Stimulated activated CD4-positive, alpha-beta T cell treated with anti-CD3 and anti-CD28 coated beads, Interleukin-2, amount 100 ng/mL, for 48 hours (primary cell): ENCODE measurements at places on chromosomes 5 and 9.

- DNase-seq: no peak
These were observed 195.9 kb downstream of the RFK start for GRCh38 chr9:76198336-76198735.

- no peak for DNase-seq
These were observed 25.6 kb downstream of the ISOC1 start for GRCh38 chr5:129120158-129120581.

DNA sequence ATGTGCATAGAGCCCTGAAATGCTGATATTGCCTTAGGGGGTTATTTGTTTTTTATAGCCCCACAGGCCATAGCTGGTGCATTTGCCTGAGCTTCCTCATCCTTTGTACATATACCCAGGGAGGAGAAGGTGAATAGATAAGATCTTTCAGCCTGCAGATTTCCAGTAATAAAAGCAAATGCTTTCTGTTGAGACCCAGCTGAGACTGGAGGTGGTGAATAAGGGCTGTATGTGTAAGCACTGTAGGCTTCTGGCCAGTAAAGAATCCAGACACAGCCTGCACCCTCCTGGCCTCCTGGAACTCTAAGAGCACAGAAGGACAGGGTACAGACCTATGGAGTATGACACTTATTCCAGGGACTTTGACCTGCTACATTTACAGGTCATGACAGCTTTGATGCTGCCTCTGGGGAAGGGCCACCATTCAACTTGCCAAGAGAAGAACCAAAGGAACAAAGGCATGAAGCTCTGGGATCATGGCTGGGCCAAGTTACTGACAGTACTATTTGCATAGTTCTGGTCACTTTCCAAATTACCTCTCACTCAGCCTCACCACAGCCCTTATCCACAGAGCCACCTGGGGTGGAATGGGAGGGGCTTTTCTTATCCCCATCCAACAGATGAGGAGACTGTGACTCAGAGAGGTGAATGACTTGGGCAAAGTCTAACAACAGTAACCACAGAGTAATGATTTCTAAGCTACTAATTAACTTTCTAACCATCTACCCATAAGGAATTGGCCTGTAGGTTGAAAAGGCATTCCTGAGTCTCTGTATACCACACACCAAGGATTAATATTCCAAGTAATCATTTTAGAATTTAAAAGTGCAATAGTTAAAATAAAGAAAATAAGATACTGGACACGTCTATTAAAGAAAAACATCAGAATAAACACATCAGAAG is 604.5 kb upstream of the KLF4 start:
- no peak for DNase-seq

DNA sequence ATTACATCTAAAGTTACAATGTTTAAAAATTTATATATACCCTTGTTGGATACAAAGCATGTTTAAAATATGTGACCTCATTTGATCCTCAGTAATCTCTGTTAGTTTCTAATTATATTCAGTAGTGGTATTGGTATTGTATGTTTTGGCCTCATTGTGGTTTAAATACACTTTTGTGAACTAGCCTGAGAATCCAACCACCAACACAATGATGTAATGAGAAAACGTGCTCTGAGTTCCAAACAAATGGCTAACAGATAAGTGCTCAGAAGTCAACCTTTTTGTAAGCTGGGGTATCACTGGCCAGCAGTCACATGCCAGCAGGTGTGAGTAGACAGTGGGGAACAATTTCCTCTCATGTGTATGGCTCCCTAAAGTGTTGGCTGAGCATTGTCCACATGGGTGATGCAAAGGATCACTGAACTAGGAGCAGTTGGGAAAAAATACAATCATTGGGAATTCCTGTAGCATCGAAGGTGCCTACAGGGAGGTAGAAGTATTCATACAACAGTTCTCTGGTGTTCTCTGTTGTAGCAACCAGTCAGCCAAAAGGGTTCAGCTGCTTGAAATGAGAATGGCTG is 56.1 kb downstream of the DOCK8 start:
- no peak for DNase-seq

DNA sequence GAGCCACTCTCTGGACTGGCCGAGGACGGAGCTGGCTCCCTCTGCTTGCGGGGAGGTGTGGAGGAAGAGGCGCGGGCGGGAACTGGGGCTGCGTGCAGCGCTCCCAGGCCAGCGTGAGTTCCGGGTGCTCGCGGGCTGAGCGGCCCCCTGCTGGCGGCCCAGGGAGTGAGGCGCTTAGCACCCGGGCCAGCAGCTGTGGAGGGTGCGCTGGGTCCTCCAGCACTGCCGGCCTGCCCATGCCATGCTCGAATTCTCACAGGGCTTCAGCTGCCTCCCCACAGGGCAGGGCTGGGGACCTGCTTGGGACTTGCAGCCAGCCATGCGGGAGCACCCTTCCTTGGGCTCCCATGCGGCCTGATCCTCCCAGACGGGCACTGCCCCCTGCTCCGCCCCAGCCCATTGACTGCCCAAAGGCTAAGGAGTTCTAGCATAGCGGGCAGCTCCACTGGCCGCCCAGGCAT is 416.9 kb downstream of the MRPS30 start:
- DNase-seq: no peak

GRCh38 chr9:99377790-99378775 is 156.0 kb downstream of the SEC61B start:
- no peak for DNase-seq

- no peak for DNase-seq
These were observed 4.8 kb upstream of the PCSK5 start for GRCh38 chr9:75885652-75886051.

DNA sequence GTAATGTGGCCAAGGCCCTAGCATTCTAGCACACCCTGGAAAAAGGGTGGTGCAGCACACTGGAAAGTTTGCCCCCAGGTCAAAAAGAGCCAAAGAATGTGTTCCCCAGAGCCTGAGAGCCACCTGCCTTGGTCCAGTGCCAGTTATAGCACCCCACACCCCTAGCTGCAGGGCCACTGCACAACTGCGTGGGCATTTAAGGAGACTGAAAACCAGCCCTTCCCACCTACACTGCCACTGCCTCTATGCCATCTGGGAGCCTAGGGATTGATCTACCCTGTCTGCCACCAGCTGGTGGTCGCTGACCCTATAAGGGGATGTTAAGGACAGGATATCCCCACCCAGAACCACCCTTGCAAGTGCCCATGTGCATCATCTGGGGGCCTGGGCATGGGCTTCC is 38.2 kb upstream of the PTPRD start:
- DNase-seq: no peak

GRCh38 chr5:152593388-152593787 is 188.3 kb upstream of the NMUR2 start:
- no peak for DNase-seq

DNA sequence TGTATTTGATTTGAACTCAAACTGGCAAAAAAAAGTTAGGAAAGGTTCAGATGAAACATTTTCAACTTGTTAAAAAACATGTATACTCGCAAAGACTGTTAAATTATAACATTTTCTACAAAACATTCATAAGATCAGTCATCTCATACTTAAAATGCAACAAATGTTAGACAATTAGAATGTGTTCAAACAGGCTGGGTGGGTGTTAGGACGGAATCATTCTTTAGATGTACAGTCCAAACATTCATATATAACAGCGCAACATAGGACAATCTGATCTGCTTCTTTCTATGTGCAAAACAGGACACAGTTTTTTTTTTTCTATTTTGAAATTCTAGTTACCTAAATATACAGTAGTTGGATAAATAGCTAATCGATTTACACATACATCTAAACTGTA is 22.2 kb downstream of the IL4 start:
- DNase-seq: no peak

DNA sequence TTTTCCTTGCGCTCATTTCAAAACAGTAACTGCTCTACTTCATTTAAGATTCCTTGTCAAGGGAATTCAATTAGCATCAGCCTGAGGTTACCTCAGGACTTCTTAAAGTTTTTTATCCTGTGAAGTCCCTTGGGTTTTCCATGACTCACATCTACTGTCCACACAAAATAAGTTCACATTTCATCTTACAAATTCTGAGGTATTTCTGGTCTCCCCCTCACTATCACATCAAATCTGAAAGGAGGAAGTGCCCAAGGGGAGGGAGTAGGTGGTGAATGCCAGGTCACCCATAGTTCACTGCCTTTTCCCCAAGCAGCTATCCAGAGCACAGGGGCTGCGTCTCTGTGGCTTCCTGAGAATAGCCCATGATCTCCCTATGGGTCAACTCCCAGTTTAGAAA is 227.1 kb upstream of the NREP start:
- DNase-seq: no peak

DNA sequence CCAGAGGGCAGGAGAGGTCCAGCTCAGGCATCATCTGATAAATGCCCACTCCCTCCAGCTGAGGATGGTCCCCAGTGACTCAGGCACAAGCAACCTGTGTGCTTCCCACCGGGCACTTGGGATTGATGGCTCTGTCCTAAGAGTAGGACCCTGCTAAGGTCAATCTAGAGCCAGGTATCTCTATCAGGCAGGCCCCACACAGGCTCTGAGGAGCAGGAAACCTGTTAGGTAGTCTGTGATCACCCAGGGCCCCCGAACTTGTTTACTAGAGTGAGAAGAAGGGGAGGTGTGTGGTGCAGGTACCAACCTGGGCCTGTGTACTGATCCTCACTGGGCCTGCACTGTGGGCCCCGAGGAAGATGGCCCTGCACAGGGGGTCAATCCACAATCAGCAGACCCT is 119.6 kb upstream of the FSTL4 start:
- no peak for DNase-seq

DNA sequence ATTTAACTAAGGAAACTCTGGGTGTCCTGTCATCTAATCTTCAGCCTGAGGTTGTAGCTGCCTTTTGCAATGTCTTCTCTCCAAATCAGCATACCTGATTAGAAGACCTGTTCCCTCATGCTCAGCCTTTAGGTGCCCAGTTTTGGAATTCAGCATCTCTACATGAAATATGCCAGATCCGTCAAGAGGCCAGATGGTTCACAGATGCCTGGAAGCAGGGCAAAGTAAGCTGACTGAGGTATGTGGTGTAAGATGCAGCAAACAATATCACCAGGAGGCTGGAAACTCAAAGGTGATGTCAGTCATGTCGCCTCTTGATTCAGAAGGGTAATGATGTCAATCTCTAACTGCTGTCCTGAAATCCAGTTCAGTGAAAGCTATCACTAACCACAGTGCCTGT is 324.4 kb downstream of the PRELID2 start:
- DNase-seq: no peak

DNA sequence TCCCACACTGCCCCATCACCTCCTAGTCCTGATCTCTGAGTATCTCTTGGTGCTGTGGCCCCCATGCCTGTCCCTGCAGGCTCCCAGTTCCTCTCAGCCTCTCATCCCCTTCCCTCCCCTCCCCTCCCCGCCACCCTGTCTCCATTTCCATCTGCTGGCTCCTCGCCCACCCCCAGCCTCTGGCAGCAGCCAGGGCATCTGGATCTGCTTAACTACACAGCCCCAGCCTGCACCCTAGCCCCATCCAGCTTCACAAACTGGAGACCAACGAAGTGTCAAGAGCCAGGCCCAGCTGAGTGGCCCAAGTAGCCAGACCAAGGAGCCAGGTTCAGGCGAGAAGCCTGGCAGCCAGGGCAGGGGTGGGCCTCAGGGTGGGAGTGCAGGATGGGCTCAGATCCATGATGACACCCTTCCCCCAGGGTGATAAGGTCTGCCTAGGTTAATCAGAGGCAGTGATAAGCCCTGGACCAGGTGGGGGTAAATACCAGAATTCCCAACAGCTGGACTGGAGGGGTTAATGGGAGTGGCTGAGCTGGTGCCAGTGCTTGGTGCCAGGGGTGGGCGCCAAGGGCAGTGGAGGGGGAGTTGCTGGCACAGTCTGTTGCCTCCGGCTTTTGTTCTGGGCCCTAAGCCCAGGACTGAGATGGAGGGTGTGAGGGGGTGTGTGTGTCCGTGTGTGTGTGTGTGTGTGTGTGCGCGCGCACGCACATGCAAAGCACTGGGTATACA is 2.5 kb downstream of the IL11RA start:
- no peak for DNase-seq

GRCh38 chr5:76443066-76443800 is 40.1 kb downstream of the IQGAP2 start:
- DNase-seq: no peak

DNA sequence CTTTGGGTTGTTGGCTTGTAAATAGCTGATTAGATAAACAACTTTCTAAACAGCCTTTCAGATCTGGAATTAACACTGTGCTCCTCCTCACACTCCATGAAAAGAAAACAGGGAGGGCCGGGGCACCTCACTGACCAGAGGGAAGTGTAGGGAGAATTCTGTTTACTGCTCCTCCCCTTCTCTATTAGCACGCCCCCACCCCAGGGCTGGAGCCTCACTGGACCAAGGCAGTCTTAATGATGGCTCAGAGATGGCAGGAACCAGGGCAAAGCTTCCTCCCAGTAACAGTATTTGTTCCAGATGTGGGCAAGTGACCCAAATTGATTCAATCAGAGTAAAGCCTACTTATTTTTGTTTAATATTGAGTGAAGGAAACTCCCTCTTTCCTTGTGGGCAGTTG is 256.6 kb downstream of the MSX2 start:
- DNase-seq: no peak

- DNase-seq: no peak
These were observed 132.4 kb downstream of the DAB2IP start for GRCh38 chr9:121783521-121784507.
